KG1 (cell line): ENCODE measurements at places on chromosomes 2 and 18.

GRCh38 chr2:208366215-208367127 is 40.1 kb upstream of the PTH2R start:
- DNase-seq = no peak

- DNase-seq = peak; percentile 58
These were observed 17.0 kb upstream of the CIDEA start for GRCh38 chr18:12236934-12237832.

DNA sequence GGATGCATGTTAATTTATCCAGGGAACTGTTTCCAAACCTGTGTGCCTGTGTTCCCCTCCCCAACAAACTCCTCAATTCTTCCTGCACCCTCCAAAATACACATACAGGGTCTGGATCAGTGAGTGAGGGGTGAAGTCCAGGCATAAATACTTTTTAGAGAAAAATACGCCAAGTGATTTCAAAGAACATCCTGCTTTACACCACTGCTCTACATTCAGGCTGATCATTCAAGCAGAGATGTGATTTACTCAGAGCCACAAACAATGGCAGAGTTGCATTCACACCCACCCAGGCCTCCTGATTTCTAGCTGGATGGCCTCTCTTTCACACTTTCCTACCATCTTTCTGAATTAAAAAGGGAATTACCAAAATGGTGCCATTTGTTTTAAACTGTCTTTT is 289.5 kb upstream of the SLC14A2 start:
- DNase-seq = no peak

DNA sequence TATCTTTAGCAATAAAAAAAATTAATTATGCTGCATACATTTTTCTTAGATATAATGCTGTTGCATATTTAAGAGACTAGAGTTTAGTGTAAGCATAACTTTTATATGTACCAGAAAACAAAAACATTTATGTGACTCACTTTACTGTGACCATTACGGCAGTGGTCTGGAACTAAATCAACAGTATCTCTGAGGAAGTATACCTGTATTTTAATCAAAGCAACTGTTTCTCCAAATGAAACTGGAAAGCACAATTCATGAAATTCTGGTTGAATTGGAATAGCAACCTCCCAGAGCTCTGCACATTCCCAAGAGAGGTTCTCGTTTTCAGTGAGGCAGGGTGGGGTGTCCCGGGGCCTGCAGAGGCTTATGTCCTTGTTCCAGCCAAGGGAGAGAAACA is 112.2 kb upstream of the TACR1 start:
- no peak for DNase-seq

DNA sequence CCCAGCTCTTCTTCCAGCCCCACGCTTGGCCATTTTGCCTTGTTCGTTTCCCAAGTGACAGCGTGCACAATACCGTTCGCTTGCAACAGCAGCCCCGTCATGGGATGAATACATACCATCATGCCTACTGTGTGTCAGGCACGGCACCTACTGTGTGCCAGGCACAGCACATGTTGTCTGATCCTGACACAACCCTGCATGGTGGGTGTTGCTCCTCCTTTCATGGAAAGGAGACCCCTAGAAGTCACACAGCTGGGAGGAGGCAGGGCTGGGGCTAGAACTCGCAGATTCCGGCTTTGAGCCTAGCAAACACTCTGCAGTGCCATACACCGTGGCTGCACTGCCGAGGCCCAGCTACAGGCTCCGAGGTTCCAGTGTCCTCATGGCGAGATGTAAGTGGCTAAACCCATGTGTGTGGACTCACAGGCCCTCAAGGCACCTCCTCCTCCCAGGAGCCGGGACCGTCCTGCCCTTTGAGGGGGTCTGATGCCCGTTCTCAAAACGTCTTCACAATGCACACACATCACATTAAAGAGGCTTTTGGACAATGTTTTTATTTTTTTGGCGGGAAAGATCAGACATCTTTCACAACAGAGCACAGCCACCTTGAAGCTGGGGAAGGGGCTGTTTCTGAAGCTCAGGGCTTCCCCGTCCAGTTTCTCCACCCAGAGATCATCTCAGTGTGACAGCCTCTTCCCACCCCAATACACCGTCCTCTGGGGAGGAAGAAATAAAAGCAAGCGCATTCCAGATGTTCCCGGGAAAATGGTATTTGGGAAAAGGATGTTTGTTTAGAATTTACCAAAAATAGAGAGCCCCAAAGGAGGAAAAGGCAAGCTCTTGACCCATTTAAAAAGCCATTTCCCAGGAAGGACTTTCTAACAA is 64.9 kb downstream of the HS1BP3 start:
- no peak for DNase-seq
